A549 treated with ZK216348 at 1 μM for 4 hours (cell line): ENCODE measurements at places on chromosomes 16 and 17. TPM values are rescaled to one million over a fixed set of nuclear protein-coding genes. Genes with fewer than 3 reads are reported as not detected.

Gene TNS4
- total RNA-seq = 170 to 273 TPM (median 226 TPM) in 5 replicates

Gene ADAD2
- total RNA-seq = not detected in 5 replicates

Gene RNF227
- 0.99 to 1.7 TPM (median 1.3 TPM) in 5 replicates for total RNA-seq

Gene ATP2A1
- total RNA-seq = 1.3 to 2.5 TPM (median 1.9 TPM) in 5 replicates

Gene IRF8
- total RNA-seq = 0.10 to 0.41 TPM (median 0.31 TPM) in 5 replicates

Gene SRP68
- 74.3 to 88.7 TPM (median 83.4 TPM) in 5 replicates for total RNA-seq
